ENCODE measurements at places on chromosomes 13 and 19.

DNA sequence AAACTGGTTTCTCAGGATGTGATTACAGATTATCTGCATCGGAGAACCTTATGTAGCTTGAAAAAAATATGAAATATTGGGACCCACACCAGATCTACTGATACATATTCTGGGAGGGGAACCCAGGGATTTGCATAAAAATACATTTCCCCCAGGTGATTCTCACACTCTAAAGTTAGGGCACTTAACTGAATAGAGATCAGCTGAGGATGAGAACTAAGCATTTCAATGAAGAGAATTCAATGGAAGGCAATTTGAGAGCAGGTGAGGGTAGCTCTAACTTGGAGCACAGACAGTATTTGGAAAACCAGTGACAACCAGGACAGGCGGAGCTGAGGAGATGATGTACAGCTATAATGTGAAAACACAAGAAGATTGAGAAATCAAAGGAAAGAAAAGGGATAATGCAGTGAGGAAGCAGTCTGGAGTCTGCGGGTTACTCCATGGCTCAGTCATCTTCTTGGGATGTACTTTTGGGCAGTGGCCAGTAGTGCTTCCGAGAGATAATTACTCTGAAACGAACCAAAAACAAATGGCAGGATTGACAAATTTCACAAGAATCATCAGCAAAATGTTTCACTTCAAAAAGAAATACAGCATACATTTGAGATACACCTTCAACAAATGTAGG lies 6.1 kb upstream of the OXGR1 start:
- no peak for DNase-seq

DNA sequence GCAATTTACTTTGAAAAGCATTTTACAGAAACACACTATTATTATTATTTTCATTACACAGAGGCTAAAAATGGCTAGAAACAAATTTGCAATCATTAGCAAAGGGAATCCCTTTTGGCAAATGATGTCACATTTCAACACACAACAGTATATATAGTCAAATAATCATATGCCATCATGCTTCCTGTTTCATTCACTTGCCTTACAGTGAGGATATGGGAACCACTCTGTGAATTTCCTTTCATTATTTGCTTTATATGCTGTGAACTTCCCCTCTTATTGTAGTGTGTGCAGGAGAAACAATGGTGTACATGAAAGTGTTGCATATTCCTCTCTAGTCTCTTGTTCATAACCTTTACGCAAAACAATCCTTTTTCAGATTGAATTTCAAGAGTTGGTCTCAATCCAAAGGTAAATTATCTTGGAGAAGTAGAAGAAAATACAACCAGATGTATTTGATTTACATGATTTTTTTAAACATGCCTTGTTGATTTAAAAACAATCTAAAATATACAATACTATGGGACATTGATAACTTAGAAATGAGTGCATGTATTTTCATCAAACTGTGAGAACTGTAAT lies 657.3 kb downstream of the EFNB2 start:
- DNase-seq = no peak

DNA sequence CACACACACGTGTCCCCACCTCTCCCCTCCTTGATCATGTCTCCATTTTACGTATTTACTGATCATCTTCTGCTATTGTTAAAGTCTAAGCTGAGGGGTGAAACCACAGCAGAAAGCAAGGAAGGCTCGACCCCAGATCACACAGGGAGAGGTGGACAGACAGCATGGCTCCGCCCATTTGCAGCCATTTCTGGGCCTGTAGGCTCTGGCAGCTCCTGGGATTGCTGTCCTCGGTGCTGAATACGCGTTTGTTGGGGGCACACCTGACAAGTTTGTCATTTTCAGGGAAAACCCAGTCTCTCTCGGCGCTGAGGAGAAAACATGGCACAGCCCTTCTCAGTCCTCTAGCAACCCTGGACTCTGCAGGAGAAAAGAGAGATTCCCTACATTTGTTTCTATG lies 8.0 kb downstream of the TMEM86B start:
- DNase-seq = no peak

DNA sequence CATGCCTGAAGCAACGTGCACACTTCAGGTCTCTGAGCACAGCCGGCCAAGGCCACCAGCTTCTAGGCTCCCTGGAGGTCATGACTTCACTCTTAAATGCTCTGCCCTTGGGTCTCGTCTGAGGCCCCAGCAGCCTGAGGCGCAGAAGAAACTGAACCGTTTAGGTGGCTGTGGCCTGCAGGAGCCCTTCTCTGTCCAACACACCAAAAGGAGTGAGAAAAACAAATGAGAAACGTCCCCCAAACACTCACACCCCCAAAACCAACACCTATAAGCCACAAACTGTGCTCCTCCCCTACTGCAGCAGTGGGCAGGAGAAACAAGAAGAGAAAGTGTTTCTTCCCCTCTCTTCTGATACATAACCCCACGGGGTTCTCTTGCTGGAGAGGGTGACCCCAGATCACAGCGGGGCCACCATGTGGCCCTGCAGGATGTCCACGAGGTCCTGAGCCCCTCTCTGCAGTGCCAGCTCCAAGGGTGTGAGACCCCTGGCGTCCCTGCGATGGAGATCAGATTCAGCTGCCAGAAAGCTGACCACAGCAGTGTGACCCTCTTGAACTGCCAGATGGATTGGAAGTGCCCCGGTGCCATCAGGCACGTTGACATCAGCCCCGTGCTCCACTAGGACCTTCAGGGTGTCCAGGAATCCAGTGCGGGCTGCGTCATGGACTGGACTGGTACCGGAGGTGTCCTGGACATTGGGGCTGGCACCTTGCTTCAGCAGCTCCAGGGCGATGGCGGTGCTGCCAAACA lies 1.0 kb upstream of the KRI1 start:
- peak; percentile 77 for DNase-seq

DNA sequence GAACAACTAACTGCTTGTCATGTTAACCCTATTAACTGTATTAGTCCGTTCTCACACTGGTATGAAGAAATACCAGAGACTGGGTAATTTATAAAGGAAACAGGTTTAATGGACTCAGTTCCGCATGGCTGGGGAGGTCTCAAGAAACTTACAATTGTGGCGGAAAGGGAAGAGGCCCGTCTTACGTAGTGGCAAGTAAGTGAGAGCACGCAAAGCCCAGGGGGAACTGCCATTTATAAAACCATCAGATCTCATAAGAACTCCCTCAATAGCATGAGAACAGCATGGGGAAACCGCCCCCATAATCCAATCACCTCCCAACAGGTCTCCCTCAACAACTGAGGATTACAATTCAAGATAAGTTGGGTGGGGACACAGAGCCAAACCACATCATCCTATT lies 34.7 kb downstream of the PHF11 start:
- DNase-seq = no peak

GRCh38 chr19:31418055-31418454 lies 68.8 kb upstream of the TSHZ3 start:
- no peak for DNase-seq

DNA sequence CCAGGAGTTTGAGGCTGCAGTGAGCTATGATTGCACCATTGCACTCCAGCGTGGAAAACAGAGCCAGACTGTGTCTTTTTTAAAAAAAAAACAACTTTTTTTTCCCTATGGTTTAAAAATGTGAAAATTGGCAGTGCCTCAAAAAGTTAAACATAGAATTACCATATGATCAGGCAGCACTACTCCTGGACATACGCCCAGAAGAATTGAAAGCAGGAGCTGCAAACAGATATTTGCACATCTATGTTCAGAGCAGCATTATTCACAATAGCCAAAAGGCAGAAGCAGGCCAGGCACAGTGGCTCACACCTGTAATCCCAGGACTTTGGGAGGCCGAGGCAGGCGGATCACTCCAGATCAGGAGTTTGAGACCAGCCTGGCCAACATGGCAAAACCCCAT lies 3.8 kb upstream of the RETN start:
- DNase-seq = no peak

DNA sequence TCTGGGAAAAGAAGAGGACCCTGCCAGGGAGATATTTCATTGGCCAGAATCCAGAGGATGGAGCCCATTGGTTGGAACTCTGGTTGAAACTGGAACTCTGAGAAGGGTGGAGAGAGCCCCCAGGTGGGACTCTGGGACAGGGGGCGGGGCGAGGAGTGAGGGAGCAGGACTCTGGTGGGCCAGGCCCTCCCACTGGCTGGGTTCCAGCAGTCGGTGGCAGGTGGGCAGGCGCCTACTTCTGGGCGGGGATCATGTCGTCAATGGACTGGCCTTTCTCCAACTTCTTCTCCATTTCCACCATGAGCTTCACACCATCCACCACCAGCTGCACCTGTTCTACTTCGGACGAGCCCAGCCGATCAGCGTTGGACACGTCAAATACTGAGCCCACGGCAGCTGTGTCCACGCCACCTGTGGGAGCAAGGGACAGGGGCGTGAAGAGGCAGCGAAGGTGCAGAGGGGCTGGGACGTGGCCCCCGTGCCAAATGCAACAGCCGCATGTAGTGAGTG lies 16.1 kb downstream of the CKM start:
- no peak for DNase-seq

GRCh38 chr19:8242211-8242821 lies 33.1 kb downstream of the CERS4 start:
- no peak for DNase-seq

DNA sequence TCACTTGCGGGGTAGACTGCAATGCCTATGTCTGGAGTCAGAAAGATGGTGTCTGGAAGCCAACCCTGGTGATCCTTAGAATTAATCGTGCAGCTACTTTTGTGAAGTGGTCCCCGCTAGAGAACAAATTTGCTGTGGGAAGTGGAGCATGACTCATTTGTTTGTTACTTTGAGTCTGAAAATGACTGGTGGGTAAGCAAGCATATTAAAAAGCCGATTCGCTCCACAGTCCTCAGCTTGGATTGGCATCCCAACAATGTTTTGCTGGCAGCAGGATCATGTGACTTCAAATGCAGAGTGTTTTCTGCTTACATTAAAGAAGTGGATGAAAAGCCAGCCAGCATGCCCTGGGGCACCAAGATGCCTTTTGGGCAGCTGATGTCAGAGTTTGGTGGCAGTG lies 9.5 kb upstream of the ERVV-1 start:
- no peak for DNase-seq

DNA sequence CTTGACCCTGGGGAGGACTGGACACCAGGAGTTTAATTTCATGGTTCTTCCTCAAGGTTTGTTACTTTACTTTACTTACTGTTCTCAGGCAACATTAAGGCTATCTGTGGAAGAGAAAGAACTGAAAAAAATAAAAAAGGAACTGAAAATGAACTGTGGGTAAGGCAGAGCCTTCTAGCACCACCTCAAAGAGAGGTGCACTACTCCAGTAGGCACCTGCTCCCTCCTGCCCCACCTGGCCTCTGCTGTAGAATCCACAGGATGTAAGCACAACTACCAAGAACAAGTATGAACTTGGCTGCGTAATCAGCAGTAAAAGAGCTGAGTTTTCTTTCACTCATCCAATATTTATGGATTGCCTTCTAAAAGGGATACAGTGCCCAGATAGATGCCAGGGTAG lies 12.2 kb downstream of the ZNF112 start:
- DNase-seq = no peak

DNA sequence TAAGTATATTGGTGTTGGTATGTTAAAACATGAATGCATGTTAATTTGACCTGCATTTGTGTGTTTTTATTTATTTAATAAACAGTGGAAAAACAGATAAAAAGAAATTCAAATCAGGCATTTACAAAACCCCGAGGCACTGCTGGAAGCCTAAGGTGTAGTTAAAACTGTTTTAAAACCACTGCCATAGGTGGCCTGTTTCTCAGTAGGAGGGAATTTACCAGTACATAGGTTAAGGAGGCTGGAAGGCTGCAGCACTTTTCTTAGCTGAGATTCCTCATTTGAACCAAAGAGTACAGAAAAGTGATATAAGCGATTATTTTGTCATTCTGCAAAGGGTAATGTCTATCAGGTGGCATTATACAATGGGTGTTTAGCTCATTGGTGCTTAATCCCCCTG lies 99.6 kb downstream of the PAN3 start:
- no peak for DNase-seq

- no peak for DNase-seq
These were observed 22.1 kb downstream of the SIGLEC7 start for GRCh38 chr19:51164215-51164614.
